Bone marrow (tissue), 2 donors: ENCODE measurements at places on chromosomes 5 and 9.

DNA sequence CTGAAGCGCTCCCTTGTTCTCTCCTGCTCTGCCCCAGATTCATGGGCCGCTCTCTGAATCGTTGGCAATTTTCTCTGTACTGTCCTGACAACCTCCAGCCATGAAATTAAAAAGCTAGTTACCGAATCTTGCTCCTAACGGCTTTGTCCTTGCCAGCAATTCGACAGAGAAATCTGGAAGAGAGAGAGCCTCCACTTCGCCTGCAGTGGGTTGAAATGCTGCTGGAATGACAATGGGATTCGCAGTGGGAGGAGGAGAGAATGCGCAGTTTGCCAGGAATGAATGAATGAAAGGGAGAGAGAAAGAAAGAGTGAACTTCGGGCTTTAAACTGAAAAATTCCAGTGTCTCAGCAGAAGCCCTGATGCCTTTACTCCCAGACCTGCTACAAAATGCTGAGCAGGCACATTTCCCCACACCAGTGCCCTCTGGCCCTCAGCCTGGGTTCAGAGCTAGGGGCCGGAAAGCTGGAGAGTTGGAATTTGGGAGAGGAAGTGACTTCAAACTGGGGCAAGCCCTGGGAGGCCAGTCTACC lies 11.5 kb upstream of the BOD1 start:
- DNase-seq: no peak

DNA sequence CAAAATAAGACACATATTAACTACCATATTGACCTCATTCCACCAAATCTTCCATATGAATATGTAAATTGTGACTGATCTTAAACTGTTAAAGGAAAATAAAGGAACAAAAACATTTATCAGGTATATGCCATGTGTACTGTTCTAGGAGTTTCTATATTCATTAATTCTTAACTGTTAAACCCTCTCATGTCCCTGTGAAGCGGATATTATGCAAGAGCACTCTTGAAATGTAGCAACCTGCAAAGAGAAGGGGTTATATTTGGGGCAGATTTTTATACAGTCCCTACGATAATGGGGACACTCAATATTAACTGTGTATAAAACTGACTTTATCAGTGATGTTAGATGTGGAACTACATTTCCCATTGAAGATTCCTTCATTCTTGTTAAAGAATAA lies 184.9 kb upstream of the OR13F1 start:
- no peak for DNase-seq

GRCh38 chr5:118678746-118679145 lies 309.6 kb downstream of the DTWD2 start:
- no peak for DNase-seq

DNA sequence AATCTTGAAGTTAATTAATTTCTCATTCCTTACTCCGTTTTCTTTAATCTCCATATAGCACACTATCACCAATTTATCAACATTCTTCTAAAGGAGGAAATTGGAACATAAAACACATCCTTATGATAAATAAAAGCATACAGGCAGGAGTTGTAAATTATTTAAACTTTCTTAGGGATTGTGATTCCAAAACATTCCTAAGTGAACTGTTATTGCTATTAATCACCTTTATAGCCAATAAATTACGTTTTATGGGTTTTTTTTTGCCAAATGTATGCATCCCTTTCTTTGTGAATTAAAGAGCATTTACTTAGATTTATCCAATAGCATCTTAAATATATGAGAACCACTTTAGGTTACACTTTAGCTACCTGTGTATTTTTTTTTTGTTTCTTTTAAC lies 55.3 kb downstream of the FBXO4 start:
- no peak for DNase-seq

DNA sequence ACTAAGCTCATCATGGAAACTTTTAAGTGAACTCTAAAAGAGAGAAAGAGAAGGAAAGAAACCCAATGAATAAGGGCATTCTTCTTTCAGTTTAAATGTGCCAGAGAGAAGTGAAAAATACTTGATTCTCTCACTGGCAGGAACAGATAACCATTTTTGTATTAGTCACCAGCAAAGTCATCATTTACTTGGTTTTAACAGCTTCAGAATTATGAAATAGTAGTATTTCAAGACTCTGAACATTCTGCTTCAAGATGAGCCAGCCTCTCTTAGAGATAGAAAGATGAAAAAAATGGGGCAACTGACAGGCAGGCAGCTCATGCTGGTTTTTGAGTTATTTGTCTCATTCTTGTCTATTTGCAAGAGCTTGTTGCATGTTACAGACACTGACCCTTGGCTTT lies 103.5 kb downstream of the GCNT1 start:
- no peak for DNase-seq
